ENCODE measurements at places on chromosomes 13 and 19. TPM values are rescaled to one million over a fixed set of nuclear protein-coding genes. Genes with fewer than 3 reads are reported as not detected.
A peak's percentile ranks its signal among the peaks of the same experiment; 100 is the strongest.

DNA sequence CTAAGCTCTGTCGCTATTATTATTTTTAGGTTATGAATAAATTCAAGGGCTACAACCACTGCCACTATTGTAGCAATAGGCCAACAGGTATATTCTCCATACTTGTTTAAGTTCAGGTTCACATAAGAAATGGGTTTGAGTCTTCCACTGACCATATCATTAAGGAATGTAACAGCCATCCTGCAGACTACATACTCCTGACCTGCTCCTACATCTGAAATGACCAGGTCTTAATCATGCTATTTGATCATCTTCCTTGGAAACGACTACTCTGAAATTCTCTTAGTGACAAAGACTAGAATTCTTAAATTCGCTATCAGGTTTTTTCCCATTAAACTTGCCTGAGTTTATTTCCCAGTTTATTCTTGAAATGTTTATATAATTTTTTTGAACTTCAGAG lies 66.8 kb downstream of the IPO5 start:
- no peaks in the 10 kb centered on the region for H3K4me1 ChIP-seq
- DNase-seq, result no peak
- H3K27me3 ChIP-seq, result no peaks in the 10 kb centered on the region

GRCh38 chr19:33639035-33639681 lies 17.4 kb downstream of the CHST8 start:
- no peak for DNase-seq
- peaks cover 1% of the 10 kb centered on the region for H3K36me3 ChIP-seq
- H3K4me1 ChIP-seq, result no peaks in the 10 kb centered on the region
- H3K27me3 ChIP-seq, result peaks cover 16% of the 10 kb centered on the region

DNA sequence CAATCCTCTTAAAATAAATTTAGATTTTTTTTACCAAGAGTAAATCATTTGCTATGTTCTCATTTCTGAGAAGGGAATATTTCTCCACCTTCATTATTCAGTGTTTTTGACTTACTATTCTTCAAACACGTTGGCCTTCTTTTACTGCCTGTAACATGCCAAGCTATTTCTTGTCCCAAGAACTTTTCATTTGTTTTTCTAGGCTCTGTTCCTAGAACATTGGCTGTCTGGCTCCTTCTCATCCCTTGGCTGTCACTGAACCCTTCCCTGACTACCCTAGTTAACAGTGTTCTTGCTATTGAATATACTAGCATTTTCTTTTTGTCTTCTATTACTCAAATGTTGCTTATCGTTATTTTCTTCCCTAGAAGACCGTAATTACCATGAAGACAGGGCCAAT lies 248.1 kb downstream of the ITGBL1 start:
- H3K4me3 ChIP-seq, result no peak overlapping the region
- H3K27me3 ChIP-seq, result no peaks in the 10 kb centered on the region
- DNase-seq, result no peak
- H3K36me3 ChIP-seq, result no peaks in the 10 kb centered on the region

WDR87 gene
- not detected for total RNA-seq

MISP3 gene
- 5.8 TPM for total RNA-seq

STXBP2 gene
- 132 TPM for total RNA-seq

DNA sequence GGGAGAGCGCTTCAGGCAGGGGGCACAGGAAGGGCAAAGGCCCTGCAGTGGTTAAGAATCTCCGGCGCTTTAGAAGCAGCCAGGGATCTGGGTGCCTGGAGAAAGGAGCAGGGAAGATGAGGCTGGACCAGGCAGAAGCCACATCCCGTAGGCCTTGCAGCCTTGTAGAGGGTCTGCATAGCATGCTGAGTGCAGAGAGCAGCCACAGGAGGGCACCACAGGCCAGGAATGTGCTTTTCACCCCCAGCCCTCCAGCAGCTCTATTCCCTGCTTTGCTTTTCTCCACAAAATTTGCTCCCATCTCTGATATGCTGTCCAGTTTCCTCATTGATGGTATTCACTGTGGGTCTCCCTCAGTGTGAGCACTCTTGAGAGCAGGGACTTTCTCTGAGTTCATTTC lies 5.7 kb downstream of the WDR62 start:
- DNase-seq, result peak; percentile 26
- no peak overlapping the region for H3K4me3 ChIP-seq
- H3K27me3 ChIP-seq, result no peaks in the 10 kb centered on the region

DNA sequence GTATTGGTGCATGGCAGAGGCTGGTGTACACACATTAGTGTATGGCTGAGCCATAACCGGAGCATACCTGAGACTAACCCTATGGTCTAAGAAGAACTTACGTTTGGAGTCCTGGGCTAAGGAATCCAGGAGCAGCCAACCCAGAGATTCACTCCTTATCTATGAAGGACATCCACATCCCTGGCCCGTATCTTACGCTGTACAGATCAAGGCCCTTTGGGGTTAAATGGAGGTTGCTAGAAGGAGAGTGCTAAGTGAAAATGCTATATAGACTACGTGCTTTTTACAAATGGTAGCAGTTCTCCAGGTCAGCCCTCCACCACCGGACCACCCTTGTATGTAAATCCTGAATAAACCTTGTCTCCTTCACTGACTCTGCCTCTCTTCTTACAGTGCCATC lies 1.9 kb upstream of the SUGT1 start:
- no peak for DNase-seq
- no peaks in the 10 kb centered on the region for H3K36me3 ChIP-seq
- peaks cover 12% of the 10 kb centered on the region for H3K4me1 ChIP-seq
- H3K4me3 ChIP-seq, result no peak overlapping the region
- no peaks in the 10 kb centered on the region for H3K27me3 ChIP-seq
- H3K27ac ChIP-seq, result no peak overlapping the region

DNA sequence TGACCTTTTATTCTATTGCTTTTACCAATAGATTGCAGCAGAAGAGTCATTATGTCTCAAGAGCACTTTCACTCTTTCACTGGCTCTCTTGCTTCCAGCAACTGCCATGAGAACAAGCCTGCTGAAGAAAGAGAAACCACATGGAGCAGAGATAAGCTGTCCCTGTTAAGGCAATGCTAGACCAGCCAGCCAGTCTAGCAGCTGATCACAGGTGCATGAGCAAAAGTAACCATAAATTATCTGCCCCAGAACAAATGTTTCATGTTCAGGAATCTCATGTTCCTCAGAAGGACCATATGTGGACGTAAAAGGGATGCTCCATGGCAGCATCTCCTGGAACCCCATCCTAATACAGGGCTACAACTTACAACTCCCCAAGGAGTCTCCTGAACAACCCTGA lies 20.4 kb upstream of the DCLK1 start:
- peaks cover 14% of the 10 kb centered on the region for H3K27me3 ChIP-seq
- no peak overlapping the region for H3K27ac ChIP-seq
- no peaks in the 10 kb centered on the region for H3K4me1 ChIP-seq
- no peaks in the 10 kb centered on the region for H3K36me3 ChIP-seq
- no peak for DNase-seq

BRCA2 gene
- total RNA-seq, result 41.5 TPM

- DNase-seq, result no peak
- no peak overlapping the region for H3K27ac ChIP-seq
- no peak overlapping the region for H3K4me3 ChIP-seq
- H3K36me3 ChIP-seq, result peaks cover 3% of the 10 kb centered on the region
These were observed 52.7 kb upstream of the TEX29 start for GRCh38 chr13:111267784-111268183.
